Tongue (tissue), 3 donors: ENCODE measurements at places on chromosomes 5 and 9. TPM values are rescaled to one million over a fixed set of nuclear protein-coding genes. Genes with fewer than 3 reads are reported as not detected.

Gene PDE6A
- 0.31 TPM for total RNA-seq

Gene FAM78A
- total RNA-seq: 16.7 TPM

Gene CYLC2
- total RNA-seq: not detected

Gene ADAMTSL1
- 22.4 TPM for total RNA-seq

Gene FOXD4L5
- total RNA-seq: not detected

Gene PPP6C
- 23.3 TPM for total RNA-seq

Gene ABO
- 1.4 TPM for total RNA-seq

Gene ADAMTS6
- 8.1 TPM for total RNA-seq

Gene CLIC3
- total RNA-seq: 4.9 TPM

Gene GPR150
- not detected for total RNA-seq

Gene RANBP17
- 27.9 TPM for total RNA-seq

Gene PHF24
- total RNA-seq: 0.31 TPM
